AG10803 (cell line): ENCODE measurements at places on chromosomes 16 and 17.
A peak's percentile ranks its signal among the peaks of the same experiment; 100 is the strongest.

- DNase-seq: no peak
These were observed 9.6 kb upstream of the BCAR1 start for GRCh38 chr16:75260851-75261589.

DNA sequence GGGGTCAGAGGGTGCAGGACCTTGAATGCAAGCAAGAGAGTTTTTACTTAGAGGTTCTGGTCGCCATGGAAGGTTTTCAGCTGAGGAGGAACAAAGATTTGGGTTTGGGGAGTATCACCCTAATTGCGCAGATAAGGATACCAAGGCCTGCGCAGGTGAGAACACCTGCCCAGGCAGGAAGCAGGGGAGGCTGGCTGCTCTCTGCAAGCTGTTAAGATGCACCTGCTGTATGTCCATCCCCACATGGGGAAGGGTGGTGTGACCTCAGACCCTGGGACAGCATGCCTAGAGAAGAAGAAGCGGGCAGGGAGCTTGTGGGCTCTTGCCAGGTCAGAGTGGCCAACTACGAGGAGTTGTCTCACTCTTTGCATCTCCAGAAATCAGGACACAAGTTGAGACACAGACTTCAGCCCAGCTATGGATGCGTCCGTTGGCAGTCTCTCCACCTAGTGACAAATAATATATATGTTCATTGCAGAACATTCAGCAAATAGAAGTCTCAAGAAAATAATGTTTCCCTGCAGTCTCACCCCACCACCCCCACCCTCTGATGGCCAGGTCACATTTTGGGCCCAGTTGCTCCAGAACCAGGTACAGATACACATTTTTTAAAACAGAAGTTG, 77.7 kb downstream of the SREBF1 start:
- DNase-seq: no peak

DNA sequence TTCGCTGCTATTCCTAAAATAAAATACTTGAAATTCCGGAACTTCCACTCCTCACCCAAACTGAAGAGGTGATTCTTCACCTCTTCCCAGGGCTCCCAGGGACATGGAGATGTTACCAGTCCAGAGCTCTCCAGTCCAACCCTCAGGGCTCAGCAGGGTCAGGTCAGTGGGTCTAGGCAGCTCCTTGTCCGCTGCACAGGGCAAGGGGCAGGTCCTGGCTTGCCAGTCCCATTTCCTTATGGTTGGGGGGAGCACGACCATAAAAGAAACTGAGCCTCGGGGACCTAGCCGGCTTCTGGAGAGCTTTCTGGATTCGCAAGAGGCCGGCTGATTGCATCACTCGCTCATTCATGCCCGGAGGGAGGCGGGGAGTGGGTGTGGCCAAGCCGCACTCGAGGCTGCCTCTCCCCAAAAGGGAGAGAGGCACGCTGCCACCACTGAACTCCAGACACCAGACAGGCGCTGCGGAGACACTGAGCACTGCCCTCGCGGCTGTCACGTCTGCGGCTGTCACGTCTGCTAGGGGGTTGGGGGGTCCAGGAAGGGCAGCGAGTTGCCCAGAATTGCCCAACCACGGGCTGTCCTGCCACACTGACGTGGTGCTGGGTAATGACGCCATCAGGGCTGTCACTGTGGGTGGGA, 15.8 kb downstream of the SLC7A5 start:
- peak; percentile 95 for DNase-seq

GRCh38 chr17:50141745-50142110, 8.7 kb downstream of the PPP1R9B start:
- no peak for DNase-seq
